NCI-H226 (cell line): ENCODE measurements at places on chromosomes 5 and 9.
A peak's percentile ranks its signal among the peaks of the same experiment; 100 is the strongest.

DNA sequence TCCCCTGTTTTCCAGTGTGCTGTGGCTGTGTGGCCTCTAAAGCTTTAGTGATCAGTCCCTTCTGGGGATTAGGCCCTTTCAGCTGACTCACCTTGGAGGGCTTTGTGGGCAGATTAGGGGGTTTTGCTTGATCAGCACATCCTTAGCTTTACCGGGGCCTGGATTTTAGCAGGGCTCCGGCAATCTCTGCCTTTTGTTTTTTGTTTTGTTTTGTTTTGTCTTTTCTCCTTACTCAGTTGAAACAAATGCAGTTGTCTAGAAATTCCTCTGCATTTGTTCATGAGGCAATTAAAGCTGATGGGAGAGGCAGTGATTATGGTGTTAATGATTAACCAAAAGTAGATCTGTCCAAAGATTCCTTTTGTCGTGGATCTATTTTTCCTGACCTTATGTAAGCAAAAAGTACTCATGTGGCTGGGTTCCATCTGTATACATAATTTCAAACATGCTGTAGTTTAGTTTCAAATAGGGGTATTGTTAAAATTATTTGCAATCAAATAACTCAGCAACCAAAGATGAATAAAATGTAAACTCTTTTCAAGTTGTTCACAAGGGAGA, 5.2 kb upstream of the TDRD7 start:
- no peak for DNase-seq

DNA sequence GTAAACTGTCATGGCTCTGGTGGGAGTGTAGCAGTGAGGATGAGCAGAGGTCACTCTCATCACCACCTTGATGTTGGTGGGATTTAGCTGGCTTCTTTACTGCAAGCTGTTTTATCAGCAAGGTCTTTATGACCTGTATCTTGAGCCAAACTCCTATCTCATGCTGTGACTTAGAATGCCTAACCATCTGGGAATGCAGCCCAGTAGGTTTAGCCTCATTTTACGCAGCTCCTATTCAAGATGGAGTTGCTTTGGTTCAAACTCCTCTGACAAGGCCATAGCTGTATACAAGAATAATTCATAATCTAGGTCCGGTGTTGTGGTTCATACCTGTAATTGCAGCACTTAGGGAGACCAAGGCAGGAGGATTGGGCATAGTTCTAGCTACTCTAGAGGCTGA, 85.1 kb downstream of the ARRDC3 start:
- no peak for DNase-seq

GRCh38 chr9:89701221-89701798, 96.5 kb downstream of the GADD45G start:
- no peak for DNase-seq

GRCh38 chr9:129570450-129571297, 50.2 kb downstream of the C9orf50 start:
- DNase-seq = peak; percentile 91

DNA sequence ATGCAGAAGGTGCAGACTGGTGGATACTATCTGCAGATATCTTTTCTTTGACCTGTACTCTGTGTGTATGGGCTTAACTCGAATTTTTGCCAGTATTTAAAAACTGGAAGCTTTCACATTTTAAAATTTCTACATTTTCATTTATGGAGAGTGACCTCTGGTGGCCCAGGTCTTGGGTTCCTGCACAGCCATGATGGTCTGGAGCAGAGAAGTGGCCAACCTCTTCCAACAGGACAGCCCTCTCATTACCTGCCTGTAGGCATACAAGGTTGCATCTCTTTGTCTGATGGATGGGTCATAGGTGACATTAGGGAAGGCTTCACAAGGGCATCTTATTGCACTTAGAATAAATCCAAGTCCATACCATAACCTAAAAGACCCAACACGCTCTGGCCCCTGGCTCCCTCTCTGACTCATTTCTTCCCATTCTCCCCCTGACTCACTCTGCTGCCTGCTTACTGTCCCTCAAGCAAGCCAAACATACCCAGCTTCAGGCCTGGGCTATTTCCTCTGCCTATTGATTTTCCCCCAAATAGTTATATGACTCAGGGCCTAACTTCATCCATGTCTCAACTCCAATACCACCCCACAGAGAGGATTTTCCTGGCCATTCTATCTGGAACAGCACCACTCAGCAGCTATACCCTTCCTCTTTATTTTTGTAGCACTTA, 113.3 kb upstream of the SLC1A3 start:
- DNase-seq = no peak

- peak; percentile 79 for DNase-seq
Measured at GRCh38 chr9:70525519-70525918, 111.1 kb upstream of the KLF9 start.

GRCh38 chr9:129587487-129588262, 33.2 kb downstream of the C9orf50 start:
- no peak for DNase-seq

DNA sequence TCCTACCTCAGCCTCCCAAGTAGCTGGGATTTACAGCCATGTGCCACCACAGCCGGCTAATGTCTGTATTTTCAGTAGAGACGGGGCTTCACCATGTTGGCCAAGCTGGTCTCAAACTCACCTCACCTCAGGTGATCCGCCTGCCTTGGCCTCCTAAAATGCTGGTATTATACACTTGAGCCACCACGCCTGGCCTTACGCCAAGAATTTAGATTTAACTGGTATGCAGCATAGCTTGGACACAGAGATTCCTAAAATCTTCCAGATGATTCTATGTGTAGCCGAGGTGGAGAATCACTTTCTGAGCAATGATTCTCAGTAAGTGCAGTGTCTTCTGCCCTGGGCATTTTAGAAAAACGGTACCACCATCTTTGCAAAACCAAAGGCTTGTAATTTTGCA, 74.1 kb downstream of the HABP4 start:
- no peak for DNase-seq

DNA sequence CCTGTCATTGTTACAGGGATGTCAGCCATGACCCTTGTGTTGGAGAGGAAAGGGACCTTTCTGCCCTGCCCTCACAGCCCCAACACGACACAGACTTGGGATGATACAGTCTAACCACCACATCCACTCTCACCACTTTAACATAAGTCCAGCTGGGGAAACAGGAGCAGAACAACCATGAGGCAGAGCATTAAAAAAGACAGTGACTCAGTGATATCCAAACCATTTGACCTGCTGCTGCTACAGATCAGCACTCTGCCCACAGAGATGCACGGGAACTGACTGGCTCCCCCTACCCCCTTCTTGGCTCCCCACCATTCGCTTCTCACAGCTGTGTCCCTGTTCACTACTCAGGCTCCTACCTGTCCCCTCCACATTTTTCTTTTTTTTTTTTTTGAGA, 458.6 kb downstream of the ZNF608 start:
- DNase-seq = no peak

GRCh38 chr9:93230601-93231000, 46.7 kb downstream of the WNK2 start:
- DNase-seq = no peak

DNA sequence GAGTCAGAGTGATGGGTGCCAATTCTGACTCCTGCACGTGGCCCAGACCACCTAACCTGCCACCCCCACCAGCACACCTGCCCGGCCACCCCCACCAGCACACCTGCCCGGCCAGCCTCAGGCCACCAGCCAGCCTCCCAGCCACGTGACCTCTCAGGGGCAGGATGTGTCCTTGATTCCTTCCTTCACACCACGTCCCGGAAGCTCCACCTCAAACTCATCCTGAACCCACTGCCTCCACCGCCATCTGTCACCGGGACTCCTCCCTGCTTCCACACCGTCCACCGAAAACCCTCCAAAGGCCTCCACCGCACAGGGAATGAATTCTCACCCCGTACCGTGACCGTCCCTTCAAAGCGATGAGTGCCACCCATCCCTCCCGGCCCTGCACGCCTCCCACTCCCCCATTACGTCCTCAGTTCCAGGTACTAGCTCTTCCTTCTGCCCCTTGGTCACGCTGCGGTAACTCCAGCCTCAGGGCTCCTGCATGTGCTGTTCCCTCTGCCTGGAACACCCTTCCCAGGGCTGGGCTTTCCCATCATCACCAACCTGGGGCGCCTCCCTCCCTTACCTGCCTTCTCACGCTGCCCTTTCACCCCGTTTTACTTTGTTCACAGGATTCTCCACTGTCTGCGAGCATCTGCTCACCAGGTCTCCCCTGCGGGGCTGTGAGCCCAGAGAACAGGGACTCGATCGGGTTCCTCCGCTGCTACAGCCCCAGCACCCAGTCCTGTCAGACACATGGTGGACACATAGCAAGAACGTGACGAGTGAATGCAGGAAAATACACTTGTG, 82.9 kb downstream of the ADAMTS2 start:
- DNase-seq = no peak

DNA sequence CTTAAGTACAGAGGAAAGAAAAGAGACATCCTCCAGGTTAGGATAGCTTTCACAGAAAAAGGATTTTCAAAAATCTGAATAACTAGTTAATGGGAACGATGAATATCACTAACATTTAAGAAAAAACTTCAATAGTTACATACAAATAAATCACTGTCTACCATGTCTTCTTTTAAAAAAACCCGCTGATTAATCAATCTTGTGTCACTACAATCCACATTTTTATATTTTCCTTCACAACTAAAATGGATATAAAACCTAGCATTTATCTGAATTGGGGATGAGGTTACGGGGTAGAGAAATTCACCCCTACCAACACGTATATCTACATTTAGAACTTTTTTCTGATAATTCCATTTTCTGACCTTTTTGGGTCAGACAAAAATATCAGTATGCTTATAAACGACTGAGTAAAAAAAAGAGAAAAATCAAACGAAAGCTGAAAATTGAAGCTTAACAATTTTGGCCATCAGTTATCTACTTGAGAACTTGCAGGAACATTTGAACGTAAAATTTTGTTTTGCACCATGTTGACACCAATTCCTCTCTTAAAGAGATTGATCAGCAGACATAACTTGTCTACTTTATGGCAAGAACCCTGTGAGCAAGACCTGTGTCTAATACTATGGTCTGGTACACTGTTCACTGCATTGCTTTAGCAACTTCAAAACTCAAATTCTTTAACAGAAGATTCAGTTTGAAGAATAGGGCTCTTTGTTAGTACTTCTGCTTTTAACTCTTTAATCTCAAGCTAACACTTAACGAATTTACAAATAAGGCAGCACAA, 4.8 kb downstream of the NR3C1 start:
- no peak for DNase-seq

GRCh38 chr5:61177716-61178115, 15.4 kb upstream of the SMIM15 start:
- DNase-seq = no peak

DNA sequence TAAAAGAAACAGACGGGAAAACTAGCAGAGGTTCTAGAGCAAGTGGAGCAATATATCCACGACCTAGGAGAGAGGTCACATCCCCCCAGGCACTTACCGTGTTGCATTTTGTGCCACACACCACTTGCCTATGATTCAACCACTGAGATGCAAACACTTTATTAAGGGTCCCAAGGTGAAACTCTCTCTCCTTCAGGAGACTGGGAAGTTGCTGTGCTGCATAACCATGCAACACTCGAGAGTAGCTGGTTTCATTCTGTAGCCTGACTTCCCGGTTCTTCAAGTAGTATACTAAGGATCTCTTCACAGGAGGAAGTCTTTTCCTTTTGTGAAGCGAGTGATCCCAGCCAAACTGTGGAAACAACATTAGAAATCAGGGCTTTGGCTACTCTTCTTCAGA, 1.6 kb downstream of the DCAF12 start:
- DNase-seq = no peak

DNA sequence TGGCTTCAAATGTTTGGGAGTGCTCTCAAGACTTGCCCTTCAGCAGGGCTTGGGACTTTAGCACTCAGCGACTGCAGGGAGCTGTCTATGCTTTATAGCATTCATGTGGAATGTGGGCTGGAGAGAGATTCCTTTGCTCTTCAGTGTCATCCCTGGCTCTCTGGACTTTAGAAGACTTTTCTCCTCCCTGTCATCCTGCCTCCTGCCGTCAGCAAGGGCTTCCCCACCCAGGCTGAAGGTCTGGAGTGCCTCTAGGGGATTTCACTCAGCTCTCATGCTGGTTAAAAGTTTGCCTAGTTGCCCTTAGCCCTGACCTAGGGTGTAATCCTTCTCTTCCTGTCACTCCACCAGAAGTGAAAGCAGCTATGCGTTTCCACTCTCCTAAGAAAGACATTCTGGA, 210.9 kb downstream of the FRMD3 start:
- no peak for DNase-seq

GRCh38 chr9:90960941-90961340, 159.3 kb downstream of the SYK start:
- no peak for DNase-seq

DNA sequence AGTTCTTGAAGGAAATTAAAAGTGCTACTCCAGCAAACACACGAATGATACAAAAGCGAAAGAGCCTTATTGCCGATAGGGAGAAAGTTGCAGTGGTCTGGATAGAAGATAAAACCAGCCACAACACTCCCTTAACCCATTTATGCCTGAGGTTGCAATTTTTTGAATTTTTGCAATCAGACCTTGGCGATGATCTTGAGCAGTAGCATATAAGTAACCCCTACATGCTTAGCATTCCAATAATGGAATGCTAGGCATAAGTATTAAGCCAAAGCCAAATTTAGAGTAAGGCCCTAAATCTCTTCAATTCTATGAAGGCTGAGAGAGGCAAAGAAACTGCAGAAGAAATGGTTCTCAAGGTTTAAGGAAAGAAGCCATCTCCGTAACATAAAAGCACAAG, 153.5 kb downstream of the SLC28A3 start:
- peak; percentile 48 for DNase-seq

DNA sequence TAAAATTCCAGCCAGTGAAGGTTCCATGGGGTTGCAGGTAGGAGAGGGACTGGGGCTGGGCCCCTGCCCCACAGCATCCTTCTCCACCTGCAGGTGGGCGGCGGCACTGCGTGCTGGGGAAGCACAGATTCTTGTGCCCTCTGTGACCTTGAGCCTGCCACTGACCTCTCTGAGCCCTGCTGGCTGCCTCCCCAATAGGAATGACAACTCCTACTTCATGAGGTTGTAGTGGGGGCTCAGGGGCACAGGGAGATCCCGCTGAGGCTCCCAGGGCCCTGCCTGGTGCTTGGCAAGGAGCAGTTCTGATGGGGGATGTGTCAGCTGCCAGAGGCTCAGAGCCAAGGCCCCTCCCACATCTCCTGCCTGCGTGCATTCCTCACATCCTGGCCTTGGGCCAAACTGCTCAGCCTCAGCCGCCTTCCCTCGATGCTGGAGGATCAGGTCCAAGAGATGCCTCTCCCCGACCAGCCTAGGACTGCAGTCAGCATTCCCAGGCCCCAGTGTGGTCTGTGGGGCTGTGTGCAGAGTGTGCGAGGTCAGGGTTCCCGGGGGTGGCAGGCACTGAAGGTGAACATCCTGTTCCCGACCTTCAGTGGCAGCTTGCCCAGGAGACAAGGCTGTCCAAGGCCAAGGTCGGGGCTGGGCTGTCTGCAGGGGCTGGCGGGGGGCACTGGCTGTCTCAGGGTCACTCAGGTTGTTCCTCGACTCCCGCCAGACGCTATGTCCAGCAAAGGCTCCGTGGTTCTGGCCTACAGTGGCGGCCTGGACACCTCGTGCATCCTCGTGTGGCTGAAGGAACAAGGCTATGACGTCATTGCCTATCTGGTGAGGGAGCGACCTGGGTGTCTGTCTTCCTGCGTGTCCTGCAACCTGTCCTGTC, 7.0 kb downstream of the ASS1 start:
- peak; percentile 94 for DNase-seq

GRCh38 chr9:114777821-114778609, 27.8 kb downstream of the TNFSF15 start:
- no peak for DNase-seq

- no peak for DNase-seq
Measured at GRCh38 chr9:35858458-35858857, 11.7 kb downstream of the OR13J1 start.
